ENCODE measurements at places on chromosomes 2 and 18.
A peak's percentile ranks its signal among the peaks of the same experiment; 100 is the strongest.

DNA sequence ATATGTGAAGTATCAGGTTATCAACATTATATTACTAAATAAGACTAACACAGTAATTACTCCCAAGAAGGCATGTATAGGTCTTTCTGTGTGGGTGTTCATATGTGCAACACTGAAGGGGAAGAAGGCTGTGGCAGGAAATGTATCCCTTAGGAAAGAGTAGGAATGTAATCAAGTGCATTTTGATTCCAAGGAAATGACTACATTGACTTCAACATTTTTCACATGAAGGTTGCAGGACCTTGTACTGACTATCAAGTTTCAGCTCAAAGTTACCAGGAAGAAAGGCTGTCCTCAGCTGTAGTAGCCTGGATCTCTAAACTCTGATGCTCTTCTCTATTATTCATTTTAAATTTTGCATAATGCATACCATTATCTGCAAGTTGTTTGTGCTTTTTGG, 680.8 kb downstream of the NYAP2 start:
- no peak for DNase-seq

DNA sequence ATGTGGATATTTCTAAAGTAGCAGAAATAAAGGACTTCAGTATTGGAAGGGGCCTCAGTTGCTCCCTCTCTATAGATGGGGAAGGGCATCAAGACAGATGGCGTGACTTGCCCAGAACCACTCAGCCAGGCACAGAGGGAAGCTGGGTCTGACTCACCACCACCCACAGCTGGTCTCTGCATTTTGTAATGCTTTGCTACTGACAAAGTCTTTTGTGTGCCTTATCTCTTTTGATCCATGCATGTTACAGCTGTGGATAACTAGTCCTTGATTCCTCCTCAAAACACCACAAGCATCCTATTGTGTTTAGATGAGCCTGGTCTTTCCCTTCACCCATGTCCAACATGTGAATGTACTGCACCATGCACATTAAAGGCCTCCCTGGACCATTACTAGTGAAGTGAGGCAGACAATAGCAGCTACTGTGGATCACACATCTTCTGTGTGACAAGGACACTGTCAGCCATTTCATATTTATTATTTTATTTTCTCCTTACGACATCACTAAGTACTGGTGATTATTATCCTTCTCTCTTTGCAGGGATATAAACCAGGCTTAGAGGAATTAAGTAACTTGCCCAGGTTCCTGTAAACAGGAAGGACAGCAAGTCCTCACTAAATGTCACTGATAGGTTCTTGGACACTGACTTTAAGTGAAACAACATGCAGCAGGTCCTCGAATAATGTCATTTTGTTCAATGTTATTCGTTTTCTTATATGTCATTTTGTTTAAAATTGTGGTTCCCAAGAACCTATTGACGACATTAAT, 29.6 kb upstream of the IL37 start:
- DNase-seq: no peak

GRCh38 chr2:3505771-3506170, 13.6 kb downstream of the ADI1 start:
- no peak for DNase-seq

GRCh38 chr2:7077660-7078267, 160.6 kb downstream of the RNF144A start:
- DNase-seq: no peak

DNA sequence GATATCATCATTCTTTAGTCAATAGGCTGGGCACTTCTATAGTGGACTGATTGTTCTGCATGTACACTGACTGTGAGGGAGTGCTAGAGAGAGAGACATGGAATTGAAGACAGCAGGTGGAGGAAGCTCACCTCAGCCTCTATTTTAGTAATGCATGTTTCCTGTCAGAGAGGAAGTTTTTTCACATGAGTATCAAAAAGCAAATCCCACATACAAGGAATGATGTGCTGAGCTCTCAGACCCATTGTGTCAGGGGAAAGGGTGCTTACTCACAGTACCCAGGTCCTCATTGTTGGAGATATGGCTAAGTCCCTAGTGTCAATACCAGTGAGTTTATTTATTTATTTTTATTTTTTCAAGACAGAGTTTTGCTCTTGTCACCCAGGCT, 9.9 kb upstream of the CDK15 start:
- peak; percentile 8 for DNase-seq

- DNase-seq: no peak
Measured at GRCh38 chr2:106126705-106127281, 67.3 kb downstream of the UXS1 start.

GRCh38 chr18:10293966-10294365, 160.5 kb upstream of the APCDD1 start:
- DNase-seq: no peak

DNA sequence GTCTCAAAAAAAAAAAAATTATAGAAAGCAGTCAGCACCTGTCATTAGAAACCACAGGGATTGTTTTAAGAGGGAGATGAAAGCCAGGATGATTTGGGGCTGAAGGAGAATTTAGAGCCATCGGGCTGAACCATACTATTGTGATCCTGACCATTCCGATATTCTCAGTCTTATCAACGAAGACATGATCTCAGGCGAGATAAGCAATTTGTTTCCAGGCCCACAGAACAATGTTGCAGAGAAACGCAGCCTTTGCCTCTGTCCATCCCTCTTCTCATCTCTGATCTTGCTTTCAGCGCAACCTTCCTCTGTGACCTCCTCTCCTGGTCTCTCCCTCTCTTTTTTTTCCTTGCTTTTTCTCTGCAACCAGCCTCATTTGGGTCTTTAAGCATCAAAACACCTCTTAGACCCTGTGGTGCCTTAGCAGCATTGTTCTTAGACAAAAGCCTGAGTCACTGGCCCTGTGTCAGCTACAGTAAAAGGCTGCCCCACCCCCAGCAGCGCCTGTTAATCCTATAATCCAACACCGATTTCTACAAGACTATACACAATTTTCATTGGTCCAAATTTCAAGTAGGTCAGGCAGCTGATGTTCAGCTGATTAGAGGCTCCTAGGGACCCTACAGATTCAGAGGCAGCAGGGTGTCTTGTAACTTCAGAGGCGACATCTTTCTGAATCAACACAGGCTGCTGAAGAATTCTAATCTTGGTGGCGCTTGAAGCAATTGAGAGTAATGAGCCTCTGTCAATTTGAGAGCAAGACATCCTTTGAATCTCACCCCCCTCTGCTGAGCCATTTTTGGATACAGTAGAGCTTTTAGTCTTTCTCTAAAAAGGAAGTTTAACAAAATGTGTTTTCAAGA, 206.0 kb downstream of the NCK2 start:
- DNase-seq: no peak

GRCh38 chr2:12877761-12878160, 161.0 kb downstream of the TRIB2 start:
- DNase-seq: no peak

GRCh38 chr18:58975781-58976180, 111.1 kb downstream of the ZNF532 start:
- DNase-seq: no peak

GRCh38 chr2:231926180-231926741, at the start of gene NPPC:
Gene NPPC (minus strand): TSS chr2:231926396. CDS start chr2:231926249, 147 bp downstream.
- DNase-seq: no peak

DNA sequence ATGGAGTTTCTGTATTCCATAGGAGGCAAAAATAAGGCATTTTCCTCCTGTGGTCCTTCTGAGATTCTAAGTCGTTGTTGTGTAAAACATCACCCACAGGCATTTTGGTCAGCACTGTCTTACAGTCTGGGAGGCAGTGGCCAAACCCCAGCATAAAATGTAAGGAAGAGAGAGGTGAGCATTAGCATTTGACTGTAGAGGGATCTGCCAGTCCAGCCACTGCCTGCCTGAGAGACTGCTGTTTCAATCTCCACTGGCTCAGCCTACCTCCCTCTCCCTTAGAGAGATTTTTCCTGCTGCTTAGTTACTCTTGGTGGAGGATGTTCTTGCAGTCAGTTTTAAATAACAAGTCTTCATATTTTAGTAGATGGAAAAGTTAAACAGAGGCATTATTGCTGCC, 77.0 kb downstream of the ARHGEF33 start:
- DNase-seq: no peak

DNA sequence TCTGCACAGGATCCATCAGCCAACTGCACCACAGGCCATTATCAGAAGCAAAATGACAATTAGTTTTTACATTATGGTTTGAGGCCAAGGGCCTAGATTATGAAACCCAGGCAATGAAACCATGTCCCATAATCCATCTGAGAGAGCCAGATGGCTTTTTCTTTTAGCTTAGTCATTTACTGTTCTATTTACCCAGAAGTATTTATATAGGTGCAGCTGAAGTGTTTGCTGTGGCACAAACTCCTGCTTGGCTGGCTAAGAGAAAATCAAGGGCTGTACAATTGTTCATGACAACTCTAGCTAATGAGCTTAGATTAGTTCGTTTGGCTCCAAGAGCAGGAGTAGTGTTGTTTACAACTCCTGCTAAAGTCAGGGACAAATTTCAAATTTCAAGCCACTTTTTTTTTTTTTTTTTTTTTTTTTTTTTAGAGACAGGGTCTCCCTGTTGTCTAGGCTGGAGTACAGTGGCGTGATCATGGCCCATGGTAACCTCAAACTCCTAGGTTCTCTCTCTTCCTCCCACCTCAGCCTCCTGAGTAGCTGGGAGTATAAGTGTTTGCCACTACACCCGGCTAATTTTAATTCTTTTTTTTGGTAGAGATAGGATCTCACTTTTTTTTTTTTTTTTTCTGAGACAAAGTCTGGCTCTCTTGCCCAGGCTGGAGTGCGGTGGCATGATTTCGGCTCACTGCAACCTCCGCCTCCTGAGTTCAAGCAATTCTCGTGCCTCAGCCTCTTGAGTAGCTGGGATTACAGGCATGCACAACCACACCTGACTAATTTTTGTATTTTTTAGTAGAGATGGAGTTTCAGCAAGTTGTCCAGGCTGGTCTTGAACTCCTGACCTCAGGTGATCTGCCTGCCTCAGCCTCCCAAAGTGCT, 18.4 kb upstream of the REV1 start:
- no peak for DNase-seq

- DNase-seq: no peak
Measured at GRCh38 chr2:65326276-65326675, 98.6 kb downstream of the ACTR2 start.

DNA sequence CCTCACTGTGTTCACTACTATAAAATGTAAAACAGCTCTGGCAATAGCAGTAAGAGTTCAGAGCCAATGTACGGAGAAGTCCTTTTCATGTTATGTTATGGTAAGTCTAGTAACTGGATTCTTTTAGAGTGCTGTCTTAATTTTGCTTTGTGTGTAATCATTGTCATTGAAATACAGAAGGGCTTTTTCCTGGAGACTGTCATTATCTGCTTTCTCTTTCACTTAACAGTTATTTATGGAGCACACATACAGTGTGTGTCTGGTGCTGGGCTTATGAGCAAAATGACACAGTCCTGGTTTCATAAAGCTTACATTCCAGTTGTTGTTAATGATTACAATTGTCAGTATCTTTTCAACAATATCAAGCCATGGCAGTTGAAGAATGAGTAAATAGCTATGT, 95.5 kb downstream of the CCDC102B start:
- no peak for DNase-seq

DNA sequence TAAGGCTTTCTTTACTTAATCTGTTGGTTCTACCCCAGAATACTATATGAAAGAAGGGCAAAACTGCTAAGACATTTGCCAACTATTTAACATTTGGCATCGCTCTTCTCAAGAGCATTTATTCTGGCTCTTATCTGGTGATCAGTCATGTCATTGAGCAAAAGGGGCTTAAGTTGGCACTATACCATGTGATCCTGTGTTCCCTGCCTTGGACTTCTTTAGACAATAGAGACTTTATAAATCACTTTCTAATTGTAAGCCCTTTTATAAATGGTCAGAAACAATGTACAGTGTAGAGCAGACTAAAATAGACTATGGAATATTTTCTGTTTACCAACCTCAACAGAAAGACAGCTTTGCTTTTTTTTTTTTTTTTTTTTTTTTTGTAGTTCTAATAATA, 52.1 kb downstream of the GTF3C3 start:
- no peak for DNase-seq

- DNase-seq: no peak
Measured at GRCh38 chr18:74832999-74833398, 235.3 kb downstream of the ZNF407 start.

DNA sequence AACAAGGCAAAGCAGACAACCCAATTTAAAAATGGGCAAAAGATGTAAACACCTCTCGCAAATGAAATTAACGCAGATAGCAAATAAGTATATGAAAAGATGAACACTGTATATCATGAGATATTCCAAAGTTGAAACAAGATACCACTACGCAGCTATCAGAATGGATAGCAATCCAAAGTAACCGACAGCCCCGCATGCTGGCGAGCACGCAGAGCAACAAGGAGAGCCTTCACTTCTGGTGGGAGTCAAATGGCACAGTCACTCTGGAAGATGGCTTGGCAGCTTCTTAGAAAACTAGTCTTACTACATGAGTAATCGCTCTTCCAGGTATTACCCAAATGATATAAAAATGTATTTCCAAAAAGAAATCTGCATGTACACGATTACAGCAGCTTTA, 1.4 kb downstream of the NDUFA10 start:
- no peak for DNase-seq

DNA sequence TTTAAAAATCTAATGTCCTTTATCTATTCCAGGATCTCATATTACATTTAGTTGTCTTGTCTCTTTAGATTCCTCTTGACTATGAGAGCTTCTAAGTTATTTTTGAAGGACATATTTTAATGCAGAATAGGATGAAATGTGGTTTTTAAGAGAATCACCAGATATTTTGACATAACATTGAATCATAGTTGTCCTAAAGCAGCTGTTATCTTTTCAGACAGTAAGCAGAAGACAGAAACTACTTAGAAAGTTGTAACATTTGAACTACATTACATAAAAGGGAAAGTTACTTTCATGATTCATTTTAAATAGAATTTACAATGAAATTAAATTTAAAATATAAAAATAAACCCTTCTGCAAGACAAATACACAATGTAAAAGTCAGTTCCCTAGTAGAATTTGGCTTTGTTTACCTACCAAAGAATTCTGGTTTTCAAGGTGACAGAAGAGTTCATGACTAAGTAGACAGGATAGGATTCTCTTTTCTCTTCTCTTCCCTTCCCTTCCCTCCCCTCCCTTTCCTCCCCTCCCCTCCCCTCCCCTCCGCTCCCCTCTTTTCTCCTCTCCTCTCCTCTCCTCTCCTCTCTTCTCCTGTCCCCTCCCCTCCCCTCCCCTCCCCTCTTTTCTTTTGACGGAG, 186.0 kb downstream of the DIS3L2 start:
- DNase-seq: no peak

GRCh38 chr2:120661551-120661950, 74.1 kb upstream of the GLI2 start:
- DNase-seq: no peak

- DNase-seq: no peak
Measured at GRCh38 chr18:27141876-27142275, 43.2 kb downstream of the CHST9 start.

- no peak for DNase-seq
Measured at GRCh38 chr18:5998166-5998881, 103.0 kb upstream of the TMEM200C start.

DNA sequence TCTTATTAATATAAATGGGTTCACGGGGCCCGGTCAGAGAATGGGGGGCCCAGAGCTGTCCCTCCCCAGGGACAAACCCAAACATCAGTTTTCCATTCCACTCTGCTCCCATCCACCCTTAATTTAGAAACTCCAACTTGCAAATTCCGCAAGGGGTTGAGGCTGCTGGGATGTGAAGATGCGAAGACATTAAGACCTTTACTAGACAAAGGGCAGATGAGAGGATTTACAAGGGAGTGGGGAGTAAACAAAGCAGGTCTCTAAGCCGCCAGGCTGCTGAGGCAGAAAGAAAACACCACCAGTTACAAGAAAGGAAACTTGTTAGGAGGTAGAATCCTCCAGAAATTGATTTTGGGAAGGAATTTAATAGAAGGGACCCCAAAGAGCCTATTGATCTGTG, 33.1 kb downstream of the MARCO start:
- no peak for DNase-seq
